Suprapubic skin (tissue), 4 donors: ENCODE measurements at places on chromosomes 16 and 17. TPM values are rescaled to one million over a fixed set of nuclear protein-coding genes. Genes with fewer than 3 reads are reported as not detected.
A peak's percentile ranks its signal among the peaks of the same experiment; 100 is the strongest.

GRCh38 chr17:57006040-57006439 lies 28.1 kb downstream of the SCPEP1 start:
- H3K4me1 ChIP-seq, result peaks cover 8% of the 10 kb centered on the region
- H3K27me3 ChIP-seq, result no peaks in the 10 kb centered on the region
- DNase-seq, result no peak
- H3K4me3 ChIP-seq, result no peak overlapping the region

GRCh38 chr17:71872843-71873485 lies 247.9 kb upstream of the SOX9 start:
- H3K4me3 ChIP-seq, result no peak overlapping the region
- no peaks in the 10 kb centered on the region for H3K36me3 ChIP-seq
- no peak overlapping the region for H3K27ac ChIP-seq
- DNase-seq, result no peak
- H3K4me1 ChIP-seq, result no peaks in the 10 kb centered on the region

- no peak overlapping the region for H3K4me3 ChIP-seq
- no peaks in the 10 kb centered on the region for H3K4me1 ChIP-seq
- H3K27ac ChIP-seq, result no peak overlapping the region
- H3K36me3 ChIP-seq, result no peaks in the 10 kb centered on the region
- no peaks in the 10 kb centered on the region for H3K27me3 ChIP-seq
- DNase-seq, result no peak
These were observed 74.1 kb downstream of the MYH11 start for GRCh38 chr16:15782573-15783365.

- DNase-seq, result no peak
- H3K27me3 ChIP-seq, result no peaks in the 10 kb centered on the region
- H3K4me3 ChIP-seq, result no peak overlapping the region
- peaks cover 10% of the 10 kb centered on the region for H3K4me1 ChIP-seq
These were observed 44.4 kb downstream of the MAP1LC3B start for GRCh38 chr16:87436225-87437172.

GRCh38 chr16:554640-555365 lies 5.4 kb upstream of the PRR35 start:
- peaks cover 38% of the 10 kb centered on the region for H3K36me3 ChIP-seq
- peaks cover 30% of the 10 kb centered on the region for H3K4me1 ChIP-seq
- H3K4me3 ChIP-seq, result peak overlapping the region; percentile 39
- DNase-seq, result no peak
- no peak overlapping the region for H3K27ac ChIP-seq

GRCh38 chr17:65173284-65173793 lies 36.2 kb downstream of the RGS9 start:
- no peaks in the 10 kb centered on the region for H3K4me1 ChIP-seq
- no peak overlapping the region for H3K4me3 ChIP-seq
- no peaks in the 10 kb centered on the region for H3K27me3 ChIP-seq
- no peak for DNase-seq
- H3K36me3 ChIP-seq, result no peaks in the 10 kb centered on the region
- H3K27ac ChIP-seq, result no peak overlapping the region

DNA sequence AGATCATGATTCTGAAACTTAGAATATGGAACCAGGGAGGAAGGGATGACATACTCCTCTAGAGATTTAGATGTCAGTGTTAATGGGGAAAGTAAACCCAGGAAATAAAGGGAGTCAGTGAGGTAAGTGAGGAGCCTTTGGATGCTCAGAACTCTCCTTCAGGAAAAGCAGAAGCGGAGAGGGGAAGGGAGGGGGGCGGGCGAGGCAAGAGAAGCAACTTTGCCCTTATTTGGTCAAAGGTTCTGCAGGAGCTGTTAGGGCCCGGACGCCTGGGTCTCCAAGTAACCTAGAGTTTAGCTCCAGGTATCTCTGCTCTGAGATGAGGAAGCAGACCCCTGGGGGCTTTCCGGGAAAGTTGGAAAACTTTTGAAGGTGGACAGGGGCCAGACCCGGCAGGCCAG lies 1.3 kb downstream of the PFN1 start:
- H3K36me3 ChIP-seq, result peaks cover 29% of the 10 kb centered on the region
- DNase-seq, result no peak
- no peaks in the 10 kb centered on the region for H3K27me3 ChIP-seq
- H3K4me1 ChIP-seq, result peaks cover 73% of the 10 kb centered on the region

- DNase-seq, result no peak
- no peaks in the 10 kb centered on the region for H3K4me1 ChIP-seq
- no peak overlapping the region for H3K4me3 ChIP-seq
These were observed 7.3 kb upstream of the CD79B start for GRCh38 chr17:63939401-63939800.

GRCh38 chr17:49130891-49131290 lies 1.7 kb upstream of the B4GALNT2 start:
- H3K27me3 ChIP-seq, result peaks cover 45% of the 10 kb centered on the region
- H3K36me3 ChIP-seq, result no peaks in the 10 kb centered on the region
- peaks cover 12% of the 10 kb centered on the region for H3K4me1 ChIP-seq

Gene TAC4
- total RNA-seq, result not detected

Gene CFAP119
- 5.9 TPM for total RNA-seq

Gene MVD
- 18.9 TPM for total RNA-seq
